ENCODE measurements at places on chromosomes 6 and 20.

GRCh38 chr6:13368731-13369115 is 40.4 kb upstream of the TBC1D7 start:
- H3K27me3 ChIP-seq, result peaks cover 2% of the 10 kb centered on the region
- H3K36me3 ChIP-seq, result no peaks in the 10 kb centered on the region
- H3K4me3 ChIP-seq, result no peak overlapping the region
- no peak overlapping the region for H3K27ac ChIP-seq
- peaks cover 36% of the 10 kb centered on the region for H3K4me1 ChIP-seq
- no peak for DNase-seq

GRCh38 chr6:24430086-24430485 is 27.4 kb downstream of the MRS2 start:
- H3K4me1 ChIP-seq, result peaks cover 5% of the 10 kb centered on the region
- no peaks in the 10 kb centered on the region for H3K27me3 ChIP-seq
- DNase-seq, result no peak
- H3K4me3 ChIP-seq, result no peak overlapping the region
- no peak overlapping the region for H3K27ac ChIP-seq
- peaks cover 11% of the 10 kb centered on the region for H3K36me3 ChIP-seq

- DNase-seq, result no peak
- H3K27me3 ChIP-seq, result peaks cover 60% of the 10 kb centered on the region
- H3K27ac ChIP-seq, result no peak overlapping the region
- no peak overlapping the region for H3K4me3 ChIP-seq
Observed at GRCh38 chr20:59159493-59160376, 3.9 kb upstream of the ZNF831 start.

DNA sequence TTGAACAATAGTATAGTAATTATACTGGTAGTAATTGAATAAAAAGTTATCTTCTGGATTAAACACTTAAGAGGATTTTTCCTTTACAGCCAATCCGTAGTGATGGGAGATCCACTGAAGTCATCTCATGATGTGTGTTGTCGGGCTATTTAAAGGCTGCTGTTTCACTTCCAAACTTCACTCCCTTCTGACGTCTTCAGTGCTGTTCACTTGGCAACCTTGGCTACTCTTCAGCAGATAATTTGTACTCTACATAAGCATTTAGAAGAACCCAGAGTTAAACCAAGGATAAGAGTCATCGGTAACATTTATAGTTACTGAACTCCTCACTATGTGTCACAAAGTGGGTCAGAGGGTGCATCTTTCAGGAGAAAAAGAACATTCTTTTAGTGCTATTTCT is 179.1 kb upstream of the EYA4 start:
- no peak overlapping the region for H3K27ac ChIP-seq
- no peak for DNase-seq
- no peak overlapping the region for H3K4me3 ChIP-seq
- H3K27me3 ChIP-seq, result peaks cover 17% of the 10 kb centered on the region
- no peaks in the 10 kb centered on the region for H3K36me3 ChIP-seq
- H3K4me1 ChIP-seq, result no peaks in the 10 kb centered on the region

DNA sequence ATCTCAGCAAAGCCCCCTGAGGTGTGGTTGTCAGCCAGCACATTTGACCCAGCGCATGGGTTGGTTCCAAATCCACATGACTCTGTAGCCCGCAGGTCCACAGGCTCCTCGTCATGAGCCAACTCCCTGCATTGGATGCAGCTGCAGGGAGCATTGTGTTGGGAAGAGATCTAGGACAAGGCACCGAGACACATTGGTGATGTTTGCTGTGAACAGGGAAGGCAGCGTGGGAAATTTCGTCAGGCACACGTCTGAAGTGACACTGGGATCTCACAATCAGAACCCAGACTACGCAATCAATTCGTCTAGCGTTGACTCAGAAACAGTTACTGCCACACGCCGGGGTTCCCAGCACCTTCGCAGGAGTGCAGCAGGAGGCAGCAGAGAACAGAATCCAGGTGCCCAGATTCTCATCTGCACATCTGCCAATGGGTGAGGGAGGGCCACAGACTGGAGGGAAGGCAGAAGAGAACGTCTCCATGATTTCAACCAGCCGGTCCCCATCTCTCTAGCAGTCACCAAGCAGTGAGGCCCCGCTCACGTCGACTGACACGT is 177.0 kb downstream of the TTLL2 start:
- no peaks in the 10 kb centered on the region for H3K36me3 ChIP-seq
- H3K27me3 ChIP-seq, result peaks cover 11% of the 10 kb centered on the region
- H3K27ac ChIP-seq, result no peak overlapping the region

- no peak overlapping the region for H3K4me3 ChIP-seq
- peaks cover 30% of the 10 kb centered on the region for H3K27me3 ChIP-seq
- H3K27ac ChIP-seq, result no peak overlapping the region
- no peaks in the 10 kb centered on the region for H3K4me1 ChIP-seq
Observed at GRCh38 chr6:105882121-105882803, 203.9 kb upstream of the PRDM1 start.

DNA sequence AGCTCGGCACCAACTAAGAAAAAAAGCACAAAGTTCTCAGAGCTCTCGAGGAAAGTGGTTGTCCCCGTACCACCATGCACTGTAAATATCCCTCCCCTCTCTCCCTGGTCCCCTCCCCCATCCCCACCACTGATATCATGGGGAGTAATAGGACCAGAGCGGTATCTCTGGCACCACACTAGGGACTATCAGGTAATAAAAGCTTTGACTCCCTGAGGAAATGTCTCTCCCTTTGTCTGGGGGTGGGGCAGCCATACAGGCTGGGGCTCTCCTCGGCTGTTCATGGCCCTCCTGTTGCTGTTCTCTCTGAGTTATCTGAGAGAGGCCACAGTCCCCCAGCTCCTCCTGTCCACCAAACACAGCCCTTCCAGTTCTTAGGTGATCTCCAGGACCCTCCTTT is 5.0 kb upstream of the GNRH2 start:
- H3K4me3 ChIP-seq, result no peak overlapping the region
- H3K4me1 ChIP-seq, result peaks cover 10% of the 10 kb centered on the region
- DNase-seq, result no peak
- no peaks in the 10 kb centered on the region for H3K27me3 ChIP-seq

GRCh38 chr6:113642714-113643406 is 214.3 kb upstream of the MARCKS start:
- H3K36me3 ChIP-seq, result no peaks in the 10 kb centered on the region
- no peaks in the 10 kb centered on the region for H3K27me3 ChIP-seq
- DNase-seq, result peak; percentile 25
- peak overlapping the region; percentile 92 for H3K27ac ChIP-seq
- no peak overlapping the region for H3K4me3 ChIP-seq

DNA sequence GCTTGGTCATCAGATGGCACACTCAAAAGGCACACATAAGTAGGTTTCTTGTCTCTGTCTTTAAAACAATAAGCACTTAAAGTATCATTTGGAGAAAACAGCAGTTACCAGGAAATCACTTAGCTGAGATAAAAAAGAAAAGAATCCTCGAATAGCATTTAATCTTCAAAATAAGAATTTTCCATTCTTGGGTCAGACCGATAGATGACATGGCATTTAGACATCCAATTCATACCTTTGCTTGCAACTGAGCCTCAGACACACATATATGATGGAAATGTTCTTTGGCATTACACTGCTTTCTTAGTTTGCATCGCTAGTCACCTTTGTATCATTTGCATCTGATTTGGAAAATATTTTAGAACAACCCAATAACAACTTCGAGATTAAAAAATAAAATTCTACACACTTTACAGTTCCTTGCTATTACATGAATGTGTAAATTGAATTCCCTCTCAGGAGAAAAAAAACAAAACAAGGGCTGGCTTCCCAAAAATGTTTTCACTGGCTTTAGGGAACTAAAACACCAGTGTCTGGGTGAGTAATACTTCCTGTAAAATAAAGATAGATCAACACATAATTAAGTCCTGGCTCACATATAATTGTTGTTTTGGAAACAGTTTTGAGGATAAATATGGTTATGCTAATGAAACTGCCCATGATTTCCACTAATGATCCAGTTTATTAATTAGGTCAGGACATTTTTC is 1.3 kb upstream of the RNF217 start:
- H3K4me1 ChIP-seq, result peaks cover 32% of the 10 kb centered on the region
- peak overlapping the region; percentile 94 for H3K4me3 ChIP-seq
- peak overlapping the region; percentile 98 for H3K27ac ChIP-seq
- no peak for DNase-seq
- H3K36me3 ChIP-seq, result peaks cover 2% of the 10 kb centered on the region

- no peak overlapping the region for H3K27ac ChIP-seq
- no peak overlapping the region for H3K4me3 ChIP-seq
- no peaks in the 10 kb centered on the region for H3K36me3 ChIP-seq
- peaks cover 50% of the 10 kb centered on the region for H3K27me3 ChIP-seq
- no peak for DNase-seq
Observed at GRCh38 chr6:165949324-165949723, 218.3 kb downstream of the TBXT start.

DNA sequence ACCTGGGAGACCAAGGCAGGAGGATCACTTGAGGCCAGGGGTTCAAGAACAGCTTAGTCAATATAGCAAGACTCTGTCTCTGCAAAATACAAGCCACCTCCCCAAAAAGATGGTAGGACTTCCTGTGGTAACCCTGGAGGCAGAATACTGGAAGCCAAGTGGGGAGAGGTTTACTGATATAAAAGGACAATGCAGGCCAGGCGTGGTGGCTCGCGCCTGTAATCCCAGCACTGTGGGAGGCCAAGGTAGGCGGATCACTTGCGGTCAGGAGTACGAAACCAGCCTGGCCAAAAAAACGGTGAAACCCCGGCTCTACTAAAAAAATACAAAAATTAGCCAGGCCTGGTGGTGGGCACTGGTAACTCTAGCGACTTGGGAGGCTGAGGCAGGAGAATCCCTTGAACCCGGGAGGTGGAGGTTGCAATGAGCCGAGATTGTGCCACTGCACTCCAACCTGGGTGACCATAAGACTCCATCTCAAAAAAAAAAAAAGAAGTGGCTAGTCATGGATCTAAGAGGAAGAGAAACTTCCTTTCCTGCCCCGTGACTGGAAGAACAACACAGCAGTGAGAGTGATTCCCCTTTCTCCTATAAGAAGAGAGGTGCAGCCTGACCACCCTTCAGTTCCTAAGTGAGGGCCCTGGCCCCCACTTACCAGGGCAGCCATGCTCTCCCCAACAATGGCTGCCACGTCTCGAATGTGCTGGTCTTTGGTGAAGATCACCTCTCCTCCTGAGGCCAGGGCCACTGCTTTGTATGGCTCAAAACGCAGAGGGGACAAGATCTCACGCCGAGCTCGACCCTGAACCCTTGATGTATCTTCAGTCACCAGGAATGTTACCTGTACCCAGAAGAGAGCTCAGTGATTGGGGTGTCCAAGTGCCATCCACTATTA is 6.2 kb downstream of the SAPCD1 start:
- peaks cover 8% of the 10 kb centered on the region for H3K4me1 ChIP-seq
- H3K36me3 ChIP-seq, result no peaks in the 10 kb centered on the region
- no peak for DNase-seq
- no peak overlapping the region for H3K4me3 ChIP-seq
- no peak overlapping the region for H3K27ac ChIP-seq

GRCh38 chr20:51918561-51918960 is 116.2 kb upstream of the SALL4 start:
- H3K4me1 ChIP-seq, result peaks cover 25% of the 10 kb centered on the region
- no peak for DNase-seq
- H3K4me3 ChIP-seq, result no peak overlapping the region
- H3K27ac ChIP-seq, result peak overlapping the region; percentile 31
- H3K27me3 ChIP-seq, result no peaks in the 10 kb centered on the region

DNA sequence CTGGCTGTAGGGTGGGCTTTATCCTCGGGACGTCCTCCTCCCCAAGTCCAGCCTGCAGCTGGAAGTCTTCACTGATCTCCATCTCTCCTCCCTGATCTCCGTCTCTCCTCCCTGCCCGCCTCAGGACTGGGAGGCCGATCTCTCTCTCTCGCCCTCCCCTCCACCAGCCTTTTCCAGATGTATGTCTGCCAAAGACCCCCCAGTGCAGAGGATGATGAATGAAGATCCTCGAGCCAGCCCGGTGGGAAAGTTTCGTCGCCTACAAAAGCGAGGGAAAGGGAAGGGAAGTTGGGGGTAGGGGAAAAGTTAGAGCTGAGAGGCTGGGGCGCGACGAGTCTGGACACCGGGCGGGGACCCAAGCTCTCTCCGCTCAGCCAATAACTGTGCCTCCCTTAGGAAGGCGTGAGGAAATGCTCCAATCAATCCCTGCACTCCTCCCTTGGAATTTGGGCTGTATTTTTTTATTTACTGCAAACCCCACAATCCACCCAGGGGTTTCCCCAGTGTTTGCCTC is 595 bp upstream of the SRF start:
- peak overlapping the region; percentile 81 for H3K4me3 ChIP-seq
- no peaks in the 10 kb centered on the region for H3K36me3 ChIP-seq
- peak overlapping the region; percentile 100 for H3K27ac ChIP-seq
- peaks cover 31% of the 10 kb centered on the region for H3K4me1 ChIP-seq
- H3K27me3 ChIP-seq, result no peaks in the 10 kb centered on the region

- peaks cover under 1% of the 10 kb centered on the region for H3K4me1 ChIP-seq
- H3K4me3 ChIP-seq, result no peak overlapping the region
- no peaks in the 10 kb centered on the region for H3K27me3 ChIP-seq
Observed at GRCh38 chr6:35084041-35084491, 57.1 kb downstream of the TCP11 start.

DNA sequence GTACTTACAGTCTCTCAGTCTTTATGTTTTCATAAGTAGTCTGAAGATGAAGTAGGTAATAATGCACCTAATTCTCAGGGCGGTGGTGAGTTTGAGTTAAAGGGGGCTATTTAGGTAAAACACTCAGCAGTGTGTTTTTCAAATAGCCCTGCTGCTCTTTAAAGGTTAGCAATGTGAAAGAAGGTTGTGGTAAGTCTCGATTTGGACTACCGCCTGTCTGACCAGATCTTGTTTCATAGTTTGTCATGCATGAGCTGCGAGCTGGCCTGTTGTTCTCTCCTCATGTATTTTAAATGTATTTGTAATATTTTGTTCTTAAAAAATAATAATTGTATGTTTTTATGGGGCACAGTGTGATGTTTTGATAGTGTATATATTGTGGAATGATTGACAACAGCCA is 340.2 kb downstream of the DHX35 start:
- peaks cover 3% of the 10 kb centered on the region for H3K27me3 ChIP-seq
- no peak overlapping the region for H3K4me3 ChIP-seq
- no peak for DNase-seq
- H3K36me3 ChIP-seq, result no peaks in the 10 kb centered on the region
- peaks cover 3% of the 10 kb centered on the region for H3K4me1 ChIP-seq
- H3K27ac ChIP-seq, result no peak overlapping the region

- H3K27ac ChIP-seq, result no peak overlapping the region
- no peak overlapping the region for H3K4me3 ChIP-seq
- no peaks in the 10 kb centered on the region for H3K27me3 ChIP-seq
- H3K36me3 ChIP-seq, result no peaks in the 10 kb centered on the region
- DNase-seq, result no peak
- H3K4me1 ChIP-seq, result no peaks in the 10 kb centered on the region
Observed at GRCh38 chr20:42161228-42161829, 543.2 kb upstream of the CHD6 start.

GRCh38 chr6:148599967-148600426 is 146.8 kb upstream of the UST start:
- H3K27me3 ChIP-seq, result no peaks in the 10 kb centered on the region
- no peak overlapping the region for H3K4me3 ChIP-seq
- H3K4me1 ChIP-seq, result peaks cover 2% of the 10 kb centered on the region
- no peak overlapping the region for H3K27ac ChIP-seq
- no peaks in the 10 kb centered on the region for H3K36me3 ChIP-seq

- H3K36me3 ChIP-seq, result peaks cover 6% of the 10 kb centered on the region
- no peaks in the 10 kb centered on the region for H3K27me3 ChIP-seq
- H3K4me1 ChIP-seq, result no peaks in the 10 kb centered on the region
Observed at GRCh38 chr6:129542705-129543104, 167.3 kb downstream of the ARHGAP18 start.

GRCh38 chr6:157984686-157985225 is 3.1 kb downstream of the SYNJ2 start:
- no peaks in the 10 kb centered on the region for H3K27me3 ChIP-seq
- H3K36me3 ChIP-seq, result no peaks in the 10 kb centered on the region
- peaks cover 46% of the 10 kb centered on the region for H3K4me1 ChIP-seq
- peak overlapping the region; percentile 84 for H3K27ac ChIP-seq

All from mesothelial cell of epicardium (in vitro differentiated cells).